NCI-H2081 (cell line): ENCODE measurements at places on chromosomes 5 and 9.

DNA sequence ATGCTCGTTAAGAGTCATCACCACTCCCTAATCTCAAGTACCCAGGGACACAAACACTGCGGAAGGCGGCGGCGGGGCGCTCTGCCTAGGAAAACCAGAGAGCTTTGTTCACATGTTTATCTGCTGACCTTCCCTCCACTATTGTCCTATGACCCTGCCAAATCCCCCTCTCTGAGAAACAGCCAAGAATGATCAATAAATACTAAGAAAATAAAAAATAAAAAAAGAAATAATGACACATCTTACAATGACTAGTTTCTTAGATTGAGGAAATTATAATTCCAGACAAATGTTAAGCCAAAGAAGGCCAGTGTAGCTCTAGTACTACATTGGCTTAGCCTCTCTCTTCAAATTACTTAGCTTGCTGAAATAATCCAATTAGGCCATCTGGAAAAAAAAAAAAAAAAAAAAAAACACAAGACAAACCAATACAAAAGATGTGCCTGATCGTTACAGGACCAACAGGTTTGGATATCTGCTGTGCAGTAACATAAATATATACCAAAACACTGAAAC lies 58.0 kb downstream of the ANXA2R start:
- no peak for DNase-seq

DNA sequence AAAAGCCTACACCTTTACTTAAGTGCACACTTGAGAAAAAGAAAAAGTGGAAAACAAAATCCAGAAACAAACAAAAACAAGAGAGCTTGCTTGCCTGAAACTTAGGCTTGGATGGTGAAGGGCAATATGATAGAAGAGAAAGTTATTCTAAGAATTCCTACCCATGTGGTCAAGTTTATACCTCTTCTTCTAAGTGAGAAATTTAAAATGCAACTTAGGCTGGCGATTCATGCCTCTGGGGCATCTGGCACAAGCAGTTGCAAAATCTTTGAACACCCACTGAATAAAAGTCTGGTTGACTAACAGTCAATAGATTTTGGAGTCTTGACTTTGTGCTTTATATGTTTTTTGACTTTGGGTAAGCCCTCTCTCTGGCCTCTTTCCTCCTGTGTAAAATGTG lies 239.6 kb downstream of the KDM4C start:
- DNase-seq = no peak

DNA sequence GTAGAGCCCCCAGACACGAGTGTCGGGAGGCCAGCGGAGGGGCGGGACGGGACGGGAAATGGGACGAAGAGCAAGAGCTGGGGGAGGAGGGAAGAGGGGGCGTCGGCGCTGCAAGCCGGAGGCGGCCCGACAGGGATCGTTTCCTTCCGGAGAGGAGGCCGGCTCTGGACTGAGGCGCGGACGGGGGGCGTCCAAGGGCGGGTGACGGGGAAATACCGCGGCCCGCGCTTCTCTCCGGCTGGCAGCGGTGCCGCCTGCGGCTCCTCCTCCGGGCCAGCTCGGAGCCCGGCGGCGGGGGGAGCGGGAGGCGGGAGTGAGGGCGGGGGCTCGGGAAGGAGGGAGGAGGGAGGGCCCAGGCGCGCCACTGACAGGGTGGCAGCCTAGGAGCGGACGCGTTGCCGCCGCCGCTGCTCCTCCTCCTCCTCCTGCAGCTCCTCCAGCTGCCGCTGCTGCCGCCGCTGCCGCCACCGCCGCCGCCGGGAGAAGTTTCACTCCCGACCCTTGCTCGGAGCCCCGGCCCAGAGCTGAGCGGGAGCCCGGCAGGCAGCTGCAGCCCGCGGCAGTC lies at the start of gene CHSY3:
CHSY3 (plus strand) TSS at position 364 of the 565 bp plus-strand sequence.
- DNase-seq = peak; percentile 35

DNA sequence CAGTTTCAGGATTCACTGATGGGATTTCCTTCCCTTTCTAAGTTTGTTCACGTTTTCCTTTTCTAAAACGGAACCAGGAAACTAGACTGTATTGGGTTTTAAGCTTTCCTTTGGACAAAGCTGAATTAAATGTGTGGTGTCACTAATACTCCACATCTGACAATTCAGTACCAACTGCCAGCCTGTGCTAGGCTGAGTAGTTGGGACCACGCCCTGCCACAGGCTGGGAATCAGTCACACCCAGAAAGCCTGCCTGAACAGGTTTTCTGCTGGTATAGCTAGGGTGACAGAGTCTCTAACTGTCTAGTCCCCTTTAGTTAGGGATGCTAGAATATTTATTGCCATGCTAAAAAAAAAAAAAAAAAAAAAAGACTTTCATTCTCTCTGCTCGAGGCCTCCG lies 15.6 kb downstream of the SPACA9 start:
- no peak for DNase-seq

- peak; percentile 71 for DNase-seq
These were observed 9.1 kb downstream of the TYRP1 start for GRCh38 chr9:12702160-12702758.

GRCh38 chr5:65086234-65086890 lies 317.6 kb downstream of the CWC27 start:
- no peak for DNase-seq

GRCh38 chr5:79436224-79436623 lies 77.7 kb downstream of the HOMER1 start:
- DNase-seq = no peak

- DNase-seq = no peak
These were observed 1.2 kb downstream of the ST8SIA4 start for GRCh38 chr5:100901821-100902341.

GRCh38 chr5:164098531-164098930 lies 593.1 kb downstream of the MAT2B start:
- no peak for DNase-seq

DNA sequence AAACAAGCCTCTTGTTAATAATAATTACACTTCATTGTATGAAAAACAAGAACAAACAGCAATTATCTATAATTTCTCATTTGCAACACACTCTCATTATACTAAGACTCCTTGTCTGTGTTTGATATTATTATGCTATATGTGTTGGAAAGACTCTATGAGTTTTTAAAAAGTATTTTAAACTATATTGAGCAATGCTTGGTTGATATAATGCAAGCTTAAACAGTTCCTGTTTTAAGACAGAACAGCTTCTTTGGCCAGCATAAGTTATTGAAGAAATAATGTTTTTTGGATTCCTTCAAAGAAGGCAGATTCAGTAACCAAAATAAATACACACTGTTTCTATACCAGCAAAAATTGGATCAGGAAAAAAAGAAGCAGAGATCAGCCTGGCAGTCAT lies 871.4 kb downstream of the MAT2B start:
- no peak for DNase-seq

DNA sequence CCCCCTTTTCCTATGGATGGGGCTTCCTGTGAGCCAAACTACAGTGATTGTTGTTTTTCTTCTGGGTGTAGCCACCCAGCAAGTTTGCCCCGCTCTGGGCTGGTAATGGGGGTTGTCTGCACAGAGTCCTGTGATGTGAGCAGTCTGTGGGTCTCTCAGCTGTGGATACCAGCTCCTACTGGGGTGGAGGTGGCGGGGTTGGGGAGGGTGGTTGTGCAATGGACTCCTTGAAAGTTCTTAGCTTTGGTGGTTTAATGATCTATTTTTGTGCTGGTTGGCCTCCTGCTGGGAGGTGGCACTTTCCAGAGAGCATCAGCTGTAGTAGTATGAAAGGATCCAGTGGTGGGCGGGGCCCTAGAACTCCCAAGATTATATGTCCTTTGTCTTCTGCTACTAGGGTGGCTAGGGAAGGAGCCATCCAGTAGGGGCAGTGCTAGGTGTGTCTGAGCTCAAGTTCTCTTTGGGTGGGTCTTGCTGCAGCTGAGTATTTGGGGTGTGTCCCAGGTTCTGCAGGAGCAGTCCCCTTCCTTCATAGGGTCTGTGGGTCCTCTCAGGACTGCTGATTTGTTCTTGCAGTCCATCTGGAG lies 275.6 kb upstream of the PAPPA start:
- DNase-seq = no peak

- DNase-seq = no peak
These were observed 197.1 kb downstream of the TTLL11 start for GRCh38 chr9:121895818-121896544.

DNA sequence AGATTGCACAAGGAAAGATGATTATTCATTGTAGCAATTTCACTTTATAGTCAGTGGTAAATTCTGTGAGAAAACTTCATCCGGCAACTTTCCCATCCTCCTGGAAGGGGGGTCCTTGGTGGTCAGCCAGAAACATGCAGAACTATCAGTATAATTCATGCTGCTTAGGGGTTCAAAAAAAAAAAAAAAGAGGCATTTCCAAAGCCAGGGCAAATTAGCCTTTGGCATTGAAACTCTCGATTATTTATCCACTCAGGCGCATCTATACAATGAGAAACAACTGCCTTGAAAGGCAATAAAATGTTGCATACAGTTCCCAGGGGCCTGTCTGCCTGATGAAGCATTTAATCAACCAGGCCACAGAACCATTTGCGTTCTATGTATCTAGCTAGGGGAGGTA lies 263.3 kb downstream of the TMEM167A start:
- DNase-seq = no peak

- no peak for DNase-seq
These were observed 92.6 kb downstream of the GTF3C4 start for GRCh38 chr9:132762896-132763295.

DNA sequence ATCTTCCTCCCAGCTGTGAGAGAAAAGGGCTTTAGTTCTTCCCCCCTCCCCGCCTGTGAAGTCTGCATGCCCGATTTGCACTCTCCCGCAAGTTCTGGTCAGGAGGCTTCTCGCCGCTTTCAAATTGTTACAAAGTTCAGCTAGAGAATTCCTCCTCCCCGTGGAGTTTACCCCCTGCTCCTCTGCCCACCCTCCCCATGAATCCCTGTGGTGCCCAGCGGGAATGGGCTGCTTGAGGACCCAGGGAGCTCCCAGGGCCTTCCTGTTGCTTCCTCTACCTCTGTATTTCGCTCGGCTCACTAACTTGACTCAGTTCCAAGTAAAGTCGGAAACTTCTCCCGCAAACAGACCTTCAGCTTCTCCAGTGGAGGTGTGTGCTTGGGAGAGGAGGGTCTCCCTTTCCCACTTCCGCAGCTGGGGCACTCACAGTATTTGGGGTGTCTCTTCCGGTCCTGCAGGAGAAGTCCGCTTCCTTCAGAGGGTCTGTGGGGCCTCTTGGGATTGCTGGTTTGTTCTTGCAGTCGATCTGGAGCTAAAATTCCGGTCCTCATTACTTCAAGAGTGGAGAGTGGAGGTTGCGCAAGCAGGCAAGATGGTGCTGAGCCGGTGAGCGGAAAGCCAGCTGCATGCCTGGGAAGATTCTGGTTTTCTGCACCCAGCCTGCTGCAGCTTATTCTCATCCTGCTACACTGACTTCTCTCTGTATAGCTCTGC lies 97.8 kb downstream of the ADAMTS12 start:
- no peak for DNase-seq

GRCh38 chr5:33235824-33236223 lies 204.9 kb upstream of the TARS1 start:
- DNase-seq = no peak

DNA sequence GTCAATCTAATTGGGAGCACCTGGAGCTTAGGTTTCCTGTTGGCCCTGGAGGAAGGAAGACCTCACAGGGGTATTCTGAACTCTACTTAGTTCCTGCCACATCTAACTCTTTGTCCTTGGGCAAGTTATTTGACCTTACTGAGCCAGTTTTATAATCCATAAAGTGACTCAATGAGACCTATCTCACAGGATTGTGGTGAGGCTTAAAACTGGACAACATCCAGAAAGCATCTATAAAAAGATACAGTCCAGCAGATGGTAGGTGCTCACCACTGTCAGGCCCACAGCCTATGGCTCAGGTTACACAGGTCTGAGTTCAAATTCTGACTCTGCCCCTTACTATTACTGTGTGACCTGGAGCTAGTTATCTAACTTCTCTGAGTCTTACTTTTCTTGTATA lies 23.3 kb downstream of the KCNV2 start:
- no peak for DNase-seq

- DNase-seq = peak; percentile 97
These were observed 240.9 kb upstream of the TBCA start for GRCh38 chr5:78016863-78017529.
